ENCODE measurements at places on chromosomes 12 and 14.

DNA sequence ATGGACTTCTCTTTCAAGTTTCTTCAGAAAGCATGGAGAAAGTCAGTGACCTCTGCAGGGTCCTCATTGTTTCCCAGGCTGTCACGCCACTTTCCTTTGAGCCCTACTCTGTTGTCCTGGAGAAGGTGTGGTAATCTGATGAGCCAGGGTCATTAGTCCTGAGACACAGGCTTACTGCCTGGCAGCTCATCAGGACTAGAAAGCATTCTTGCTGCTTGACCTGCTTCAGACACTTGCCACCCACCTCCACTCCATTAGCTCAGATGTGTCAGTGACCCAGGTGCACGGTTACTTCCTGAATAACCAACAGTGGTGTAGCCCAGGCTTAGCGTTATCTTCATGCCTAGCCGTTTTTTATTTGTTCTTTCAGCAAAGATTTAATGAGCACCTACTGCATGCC, 93.9 kb downstream of the FGD4 start:
- no peak for DNase-seq

DNA sequence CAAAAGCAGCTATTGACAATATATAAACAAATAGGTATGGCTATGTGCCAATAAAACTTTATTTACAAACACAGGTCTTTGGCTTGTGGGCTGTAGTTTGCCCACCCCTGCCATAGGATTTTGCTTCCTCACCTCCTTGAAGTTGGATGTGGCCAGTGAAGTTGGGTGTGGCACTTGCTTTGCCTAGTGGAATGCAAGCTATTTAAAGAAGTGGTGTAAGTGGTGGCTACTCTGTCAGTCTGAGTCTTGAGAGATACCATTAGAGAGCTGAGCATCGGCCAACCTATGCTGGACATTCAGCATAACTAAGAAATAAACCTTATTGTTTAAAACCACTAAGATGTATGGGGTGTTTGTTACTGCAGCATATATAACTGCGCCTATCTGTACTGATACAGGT, 321.3 kb downstream of the RGS6 start:
- DNase-seq, result no peak

- no peak for DNase-seq
Measured at GRCh38 chr12:105613269-105613668, 282.8 kb downstream of the C12orf75 start.

DNA sequence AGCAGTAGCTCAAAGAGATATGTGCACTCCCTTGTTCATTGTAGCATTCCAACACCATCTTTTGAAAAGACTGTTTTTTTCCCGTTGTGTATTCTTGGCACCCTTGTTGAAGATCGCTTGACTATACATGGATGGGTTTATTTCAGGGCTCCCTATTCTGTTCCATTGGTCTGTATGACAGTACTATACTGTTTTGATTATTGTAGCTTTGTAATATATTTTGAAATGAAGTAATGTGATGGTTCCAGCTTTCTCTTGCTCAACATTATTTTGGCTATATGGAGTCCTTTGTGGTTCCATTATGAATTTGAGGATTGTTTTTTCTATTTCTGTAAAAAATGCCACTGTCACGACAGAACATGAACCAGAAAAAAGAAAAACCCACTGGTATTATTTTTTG, 25.7 kb downstream of the BRMS1L start:
- no peak for DNase-seq

DNA sequence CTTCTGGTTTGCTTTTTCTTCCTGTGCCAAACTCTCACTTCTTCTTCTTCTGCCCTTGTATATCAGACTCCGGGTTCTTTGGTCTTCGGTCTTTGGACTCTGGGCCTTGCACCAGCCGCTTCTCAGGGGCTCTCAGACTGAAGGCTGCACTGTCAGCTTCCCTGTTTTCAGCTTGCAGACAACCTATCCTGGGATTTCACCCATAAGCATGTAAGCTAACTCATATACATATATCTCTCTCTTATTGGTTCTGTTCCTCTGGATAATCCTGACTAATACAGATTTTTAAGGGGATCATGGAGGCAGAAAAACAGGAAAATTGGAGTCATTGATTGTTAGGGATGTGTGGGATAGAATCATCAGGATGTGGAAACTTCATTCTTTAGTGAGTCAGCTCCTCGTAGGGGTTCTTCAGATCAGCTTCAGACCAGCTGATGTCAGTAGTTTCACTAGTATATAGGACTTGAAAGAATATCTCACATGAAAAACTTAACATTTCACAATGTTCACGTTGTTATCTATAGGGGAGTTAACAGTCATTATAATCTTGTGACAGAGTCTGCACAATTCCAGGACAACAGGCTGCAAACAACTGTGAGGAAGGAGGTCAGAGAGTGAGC, 102.9 kb downstream of the RASSF9 start:
- DNase-seq, result no peak

- peak; percentile 80 for DNase-seq
Measured at GRCh38 chr12:46209914-46210872, 58.6 kb downstream of the SLC38A1 start.

- DNase-seq, result no peak
Measured at GRCh38 chr14:69519204-69520100, 34.9 kb downstream of the PLEKHD1 start.
